ENCODE measurements at places on chromosomes 2 and 18. TPM values are rescaled to one million over a fixed set of nuclear protein-coding genes. Genes with fewer than 3 reads are reported as not detected.

DNA sequence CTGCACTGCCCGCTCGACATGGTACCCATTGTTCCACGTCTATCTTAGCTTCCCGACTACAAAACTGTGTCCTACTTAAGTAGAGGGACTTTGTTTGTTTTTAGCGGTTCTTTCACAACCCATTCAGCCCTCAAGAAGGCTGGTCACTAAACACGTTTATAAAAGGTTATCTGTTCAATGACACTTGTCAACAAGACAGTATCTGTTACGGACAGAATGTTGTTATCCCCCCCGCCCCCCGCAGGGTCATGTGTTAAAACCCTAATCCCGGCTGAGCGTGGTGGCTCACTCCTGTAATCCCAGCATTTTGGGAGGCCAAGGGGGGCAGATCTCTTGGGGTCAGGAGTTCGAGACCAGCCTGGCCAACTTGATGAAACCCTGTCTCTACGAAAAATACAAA is 40.4 kb upstream of the CREG2 start:
- DNase-seq, result no peak

DNA sequence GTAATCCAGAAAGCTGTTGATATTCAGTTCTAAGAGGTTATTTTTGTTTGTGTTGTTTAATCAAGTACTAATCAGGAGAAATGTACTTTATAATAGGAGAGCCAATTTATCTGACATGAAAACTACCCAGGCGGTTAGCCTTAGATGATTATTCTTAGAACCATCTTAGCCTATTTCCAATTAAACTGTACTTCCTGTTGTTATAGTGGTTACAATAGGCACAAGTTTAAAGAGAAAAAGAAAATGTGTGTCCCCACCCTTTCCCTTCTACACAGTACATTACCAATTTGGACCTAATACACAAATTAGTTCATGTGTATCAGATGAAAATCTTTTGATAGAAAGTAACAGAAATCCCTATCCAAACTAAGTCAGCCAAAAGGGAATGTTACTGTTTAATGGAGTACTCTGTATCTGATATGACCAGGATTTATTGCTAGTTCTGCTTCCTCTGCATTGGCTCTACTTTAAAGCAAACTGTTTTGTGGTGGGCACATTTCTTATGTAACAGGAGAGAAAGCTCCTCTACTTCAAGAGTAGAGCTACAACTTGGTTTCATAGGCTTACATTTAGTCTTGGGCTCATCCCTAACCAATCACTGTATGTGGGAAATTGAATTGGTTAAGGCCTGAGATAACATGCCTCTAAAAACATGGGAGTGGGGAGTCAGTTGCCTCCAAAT is 217.9 kb downstream of the UBE2E3 start:
- DNase-seq, result no peak

GRCh38 chr2:222722327-222722946 is 51.0 kb downstream of the MOGAT1 start:
- no peak for DNase-seq

- no peak for DNase-seq
Measured at GRCh38 chr2:236503583-236503982, 66.0 kb upstream of the ACKR3 start.

DNA sequence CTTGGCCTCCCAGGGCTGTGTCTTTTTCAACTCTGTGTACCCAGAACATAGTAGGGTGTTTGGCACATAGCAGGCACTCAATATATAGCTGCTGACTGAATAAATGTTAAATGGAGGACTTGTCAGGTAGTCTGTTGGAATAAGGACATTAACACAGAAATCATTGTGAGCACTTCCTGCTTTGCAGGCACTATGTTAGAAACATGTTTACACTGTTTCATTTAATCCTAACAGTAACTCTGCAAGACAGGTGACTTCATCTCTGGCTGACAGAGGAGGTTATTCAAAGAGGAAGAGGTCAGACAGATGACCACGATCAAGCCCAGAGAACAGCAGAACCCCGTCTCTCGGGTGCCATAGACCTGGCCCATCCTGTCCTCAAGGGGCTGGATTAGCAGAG is 28.0 kb upstream of the PIEZO2 start:
- no peak for DNase-seq

- no peak for DNase-seq
Measured at GRCh38 chr2:235334179-235334578, 159.7 kb upstream of the AGAP1 start.

GRCh38 chr2:97779141-97779540 is 65.8 kb downstream of the ZAP70 start:
- no peak for DNase-seq

ANKRD30BL gene
- polyA plus RNA-seq, result not detected

THUMPD2 gene
- polyA plus RNA-seq, result 5.1 TPM

TMEM198 gene
- 3.0 TPM for polyA plus RNA-seq

MYOM1 gene
- polyA plus RNA-seq, result 94.4 TPM

SLC9A4 gene
- not detected for polyA plus RNA-seq

Data from heart right ventricle (tissue), 16 donors.